H4 (cell line): ENCODE measurements at places on chromosomes 13 and 19. TPM values are rescaled to one million over a fixed set of nuclear protein-coding genes. Genes with fewer than 3 reads are reported as not detected.

GRCh38 chr13:41117869-41118268 lies 14.7 kb downstream of the KBTBD6 start:
- no peak for DNase-seq

DNA sequence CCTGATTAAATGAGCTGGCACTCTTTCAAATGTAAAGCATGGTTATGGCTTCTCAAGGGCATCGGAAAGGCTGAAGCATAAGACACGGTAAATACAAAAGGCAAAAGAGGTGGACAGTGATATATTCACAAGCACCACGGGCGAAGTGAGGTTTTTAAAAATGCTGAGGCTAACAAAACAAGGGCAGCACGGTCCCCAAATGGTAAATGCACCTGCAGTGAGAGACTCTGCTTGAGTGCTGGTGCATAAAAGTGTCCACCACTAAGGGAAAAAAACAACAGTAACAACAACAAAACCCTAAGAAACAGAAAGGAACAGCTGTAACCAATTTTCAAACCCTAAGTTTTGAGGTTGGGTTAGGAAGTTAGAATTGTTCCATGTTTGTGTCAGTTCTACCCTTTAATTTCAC lies 234.9 kb downstream of the PCDH9 start:
- no peak for DNase-seq

The SF3A2 gene
- 10.8 and 13.3 TPM in 2 replicates for total RNA-seq

GRCh38 chr13:94859278-94859691 lies 146.9 kb upstream of the SOX21 start:
- DNase-seq, result no peak

The APC2 gene
- total RNA-seq, result 0.02 and 1.5 TPM in 2 replicates

The RFPL4A gene
- 7.7 and 12.4 TPM in 2 replicates for total RNA-seq

The CCDC169 gene
- 2.3 and 5.7 TPM in 2 replicates for total RNA-seq

The ZNF793 gene
- 2.6 and 3.3 TPM in 2 replicates for total RNA-seq

- no peak for DNase-seq
Observed at GRCh38 chr13:36059321-36059720, 71.9 kb downstream of the DCLK1 start.

The KCNC3 gene
- 0.06 and 0.47 TPM in 2 replicates for total RNA-seq

DNA sequence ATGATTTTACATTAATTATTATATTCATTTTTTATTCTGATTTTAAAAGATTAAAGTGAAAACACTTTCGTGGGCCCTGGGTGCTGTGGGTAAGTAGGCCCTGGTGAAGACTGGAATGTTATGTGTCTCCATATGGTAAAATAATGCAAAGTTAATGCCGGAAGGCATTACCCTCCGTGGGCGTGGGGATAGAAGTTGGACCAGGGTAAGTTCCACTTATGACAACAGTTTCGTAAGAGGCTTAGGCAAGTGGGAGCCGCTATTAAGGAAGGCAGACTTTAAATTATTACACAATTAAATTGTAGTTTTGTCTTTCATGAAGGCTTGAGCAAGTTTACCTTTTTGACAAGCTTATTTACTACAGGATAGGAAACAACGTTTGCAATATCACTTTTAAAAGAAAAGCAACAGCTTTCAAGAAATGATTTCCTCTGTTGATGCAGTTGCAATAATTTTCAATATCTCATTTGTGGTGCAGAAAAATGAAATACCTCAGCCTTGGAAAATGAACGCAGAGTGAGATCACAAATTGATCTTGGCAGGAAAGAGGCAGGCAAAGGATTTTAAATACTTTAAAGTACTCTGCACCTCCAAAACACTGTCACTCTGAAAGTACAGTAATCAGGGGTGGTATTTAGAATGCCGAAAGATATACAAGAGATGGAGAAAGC lies 310.6 kb downstream of the DCT start:
- no peak for DNase-seq

DNA sequence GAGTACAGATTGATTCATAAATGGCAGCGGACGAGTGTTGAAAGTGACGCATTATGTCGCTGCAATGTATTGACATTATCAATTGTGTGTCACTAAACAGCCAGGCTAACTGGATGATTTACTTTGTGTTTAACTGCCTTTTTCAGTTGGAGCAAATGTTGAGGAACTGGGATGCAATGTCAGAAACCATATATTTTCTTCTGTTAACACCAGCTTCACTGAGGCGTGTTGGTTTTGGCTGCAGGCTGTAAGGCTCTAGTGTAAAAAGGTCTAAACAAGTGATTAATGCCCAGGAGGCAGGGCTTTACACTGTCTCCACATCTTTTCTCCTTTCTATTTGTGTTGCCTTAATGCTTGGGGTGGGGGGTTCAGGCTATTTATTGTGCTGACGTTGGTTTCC lies 80.1 kb downstream of the GGACT start:
- DNase-seq, result no peak
